ENCODE measurements at places on chromosomes 12 and 14.

DNA sequence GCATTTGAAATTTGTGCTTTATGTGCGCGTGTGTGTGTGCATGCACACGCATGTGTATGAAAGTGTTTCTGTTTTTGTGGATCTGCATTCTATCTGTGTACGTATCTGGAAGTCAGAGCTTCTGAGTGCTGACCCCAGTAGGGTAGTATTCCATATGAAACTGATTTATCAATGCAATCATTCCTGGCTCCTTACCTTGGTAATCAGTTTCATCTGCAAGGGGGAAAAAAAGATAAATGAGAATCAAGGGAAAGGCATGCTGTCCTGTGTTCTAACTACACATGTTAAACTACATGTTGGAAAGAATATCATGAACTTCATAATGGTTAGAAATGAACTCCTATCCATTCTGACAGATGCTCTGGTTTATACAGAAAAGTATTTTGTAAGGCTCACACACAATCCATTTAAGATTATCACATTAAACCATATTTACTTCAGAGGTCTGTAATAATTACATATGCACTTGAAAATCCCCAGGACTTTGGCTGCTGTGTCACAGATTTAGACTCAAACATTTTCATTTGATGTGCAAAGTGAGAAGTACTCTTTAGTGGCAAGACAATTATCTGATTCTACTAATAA, 276.1 kb upstream of the LMO3 start:
- DNase-seq, result peak; percentile 57

GRCh38 chr12:99600388-99600787, 47.2 kb upstream of the GARIN6 start:
- peak; percentile 72 for DNase-seq

DNA sequence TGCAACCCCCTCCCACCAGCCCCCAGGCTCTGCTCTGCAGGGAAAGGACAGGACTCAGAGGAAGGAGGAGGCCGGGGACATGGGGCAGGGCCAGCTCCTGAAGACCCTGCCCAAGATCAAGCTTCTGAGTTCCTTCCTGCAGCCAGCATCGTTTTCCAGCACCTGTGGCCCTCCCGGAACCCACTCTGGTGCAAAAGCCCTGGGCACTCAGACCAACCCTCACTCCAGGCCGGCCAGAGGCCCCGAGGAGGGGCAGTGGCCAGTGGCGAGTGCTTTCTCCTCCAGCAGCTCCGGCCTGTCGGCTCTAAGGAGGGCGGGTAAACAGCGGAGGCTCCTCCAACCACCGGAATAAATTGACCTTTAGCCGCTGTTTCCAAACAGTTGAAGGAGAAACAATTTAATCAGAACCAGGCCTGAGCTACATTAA, 10.8 kb downstream of the TMEM179 start:
- no peak for DNase-seq

DNA sequence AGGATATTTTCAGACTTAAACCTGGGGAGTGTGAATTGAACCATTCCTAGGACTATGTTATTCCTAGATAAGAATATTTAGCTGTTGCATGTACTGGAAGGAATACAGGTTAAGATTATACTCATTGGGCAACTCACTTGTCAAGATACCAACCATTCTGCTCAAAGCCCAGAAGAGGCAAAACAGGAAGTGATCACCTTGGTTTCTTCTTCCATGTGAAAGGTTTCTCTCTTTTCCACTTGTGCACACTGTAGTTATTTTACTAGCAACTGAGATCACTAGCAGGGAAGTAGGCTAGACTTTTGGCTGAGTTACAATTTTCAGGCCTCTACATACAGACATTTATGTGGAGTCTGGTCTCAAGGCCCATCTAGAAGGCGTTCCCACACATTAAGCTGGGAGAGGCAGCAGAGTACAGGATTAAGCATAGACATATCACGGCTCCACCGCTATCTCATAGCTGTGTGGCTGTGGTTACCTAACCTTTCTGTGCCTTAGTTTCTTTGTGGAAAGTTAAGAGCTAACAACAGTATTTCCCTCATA, 83.9 kb upstream of the FERMT2 start:
- no peak for DNase-seq

DNA sequence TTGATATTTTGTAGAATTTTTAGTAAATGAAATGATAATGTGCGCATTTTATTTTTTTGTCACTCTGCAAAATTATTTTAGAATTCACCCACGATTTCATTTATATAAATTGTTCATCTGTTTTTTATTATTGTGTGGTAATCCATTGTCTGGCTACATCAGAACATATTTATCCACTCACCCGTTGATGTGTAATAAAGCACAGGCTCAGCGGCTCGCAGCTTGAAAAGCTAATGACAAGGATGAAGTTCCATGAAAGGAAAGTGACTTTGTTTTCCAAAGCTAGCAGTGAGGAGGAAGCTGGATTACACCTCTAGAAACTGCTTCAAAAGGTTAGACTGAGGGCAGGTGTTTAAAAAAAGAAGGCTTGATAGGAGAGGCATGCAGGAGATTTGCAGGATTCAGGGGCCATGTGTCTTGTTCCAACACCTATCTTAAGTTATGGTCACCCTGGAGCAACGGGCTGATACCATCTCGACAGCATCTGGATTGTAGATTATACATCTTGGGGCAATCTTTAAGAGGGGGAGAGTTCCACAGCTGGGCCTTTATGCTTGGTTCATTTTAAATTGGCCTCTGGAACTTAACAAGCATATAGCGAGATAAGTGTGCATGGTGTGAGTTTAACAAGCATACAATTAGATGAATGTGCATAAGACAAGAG, 194.1 kb downstream of the TMTC3 start:
- peak; percentile 10 for DNase-seq

DNA sequence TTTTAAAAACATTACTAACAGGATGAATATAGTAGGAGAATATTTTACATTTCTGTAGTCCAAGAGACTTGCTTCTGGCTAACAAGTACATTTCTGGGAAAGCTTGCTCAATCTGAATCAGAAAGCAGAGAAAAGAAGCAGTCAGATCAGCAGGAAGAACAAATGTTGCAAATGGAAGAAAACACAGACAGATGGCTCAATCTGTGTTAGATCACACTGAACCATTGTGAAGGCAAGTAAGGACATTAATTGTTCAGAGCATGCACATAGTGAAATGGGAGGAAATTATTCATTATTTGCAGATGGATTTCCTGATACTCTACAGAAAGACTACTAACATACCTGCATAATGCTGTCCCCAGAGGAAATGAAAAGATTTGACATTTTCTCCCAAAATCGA, 65.2 kb upstream of the CNOT2 start:
- DNase-seq, result no peak

DNA sequence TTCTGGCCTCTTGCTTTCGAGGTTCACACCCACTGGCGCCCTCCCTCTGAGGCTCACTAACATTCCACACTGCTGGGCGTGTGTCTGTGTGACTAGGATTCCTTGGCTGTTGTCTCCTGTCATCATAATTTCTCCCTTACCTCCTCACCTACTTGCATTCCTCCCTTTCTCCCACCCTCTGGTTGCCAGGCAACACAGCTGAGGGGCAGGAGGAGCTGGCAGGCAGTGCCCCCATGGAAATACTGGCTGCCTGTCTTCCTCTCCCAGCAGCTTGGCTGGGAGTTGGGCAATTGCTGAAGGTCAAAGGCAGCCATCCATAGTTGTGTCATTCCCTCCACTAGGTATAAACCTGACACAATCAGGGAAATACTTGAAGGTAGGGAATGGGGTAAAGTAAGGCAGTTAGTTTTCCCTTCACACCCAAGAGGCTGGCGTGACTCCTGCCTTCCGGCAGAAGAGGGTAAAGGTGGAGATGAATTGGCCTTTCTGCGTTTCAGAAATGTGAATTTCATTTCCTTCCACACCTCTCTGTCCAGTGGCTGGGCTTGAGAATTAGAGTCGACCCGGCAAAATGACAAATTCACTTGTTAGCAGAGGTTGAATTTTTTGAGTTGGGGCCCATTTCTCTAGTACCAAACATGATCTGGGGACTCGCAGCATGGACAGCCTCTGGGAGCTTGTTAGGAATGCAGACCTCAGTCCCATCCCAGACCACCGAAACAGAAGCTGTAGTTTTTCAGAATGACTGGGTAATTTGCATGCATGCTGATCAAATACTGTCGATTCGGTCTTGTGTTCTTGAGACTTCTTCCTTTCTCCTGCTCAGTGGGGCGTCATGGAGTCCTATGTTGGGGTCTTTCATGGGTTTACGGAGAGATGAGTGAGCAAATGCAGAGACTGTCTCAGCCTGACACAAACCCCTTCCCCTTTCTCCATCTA, 24.3 kb upstream of the EMP1 start:
- DNase-seq, result peak; percentile 36

DNA sequence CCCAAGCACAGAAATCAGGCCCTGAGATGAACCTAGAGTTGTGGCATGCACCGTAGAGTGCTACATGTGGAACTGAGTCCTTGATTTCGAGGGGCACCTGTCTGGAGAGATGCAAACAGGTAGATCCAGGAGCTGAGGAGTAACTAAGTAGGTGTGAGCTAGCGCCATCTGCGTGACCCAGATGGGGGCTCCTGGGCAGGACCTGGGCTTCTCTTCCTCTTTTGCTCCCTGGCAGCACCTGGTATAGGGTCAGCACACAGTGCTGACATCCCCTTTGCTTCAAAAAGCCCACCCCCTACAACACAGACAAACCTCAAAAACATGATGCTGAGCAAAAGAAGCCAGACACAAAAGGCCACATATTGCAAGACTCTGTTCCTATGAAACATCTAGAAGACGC, 65.8 kb downstream of the PITPNM2 start:
- no peak for DNase-seq

- DNase-seq, result no peak
These were observed 255.7 kb upstream of the SFSWAP start for GRCh38 chr12:131455218-131455506.
